Posterior cingulate gyrus (tissue), 11 donors: ENCODE measurements at places on chromosomes 1 and 21.

DNA sequence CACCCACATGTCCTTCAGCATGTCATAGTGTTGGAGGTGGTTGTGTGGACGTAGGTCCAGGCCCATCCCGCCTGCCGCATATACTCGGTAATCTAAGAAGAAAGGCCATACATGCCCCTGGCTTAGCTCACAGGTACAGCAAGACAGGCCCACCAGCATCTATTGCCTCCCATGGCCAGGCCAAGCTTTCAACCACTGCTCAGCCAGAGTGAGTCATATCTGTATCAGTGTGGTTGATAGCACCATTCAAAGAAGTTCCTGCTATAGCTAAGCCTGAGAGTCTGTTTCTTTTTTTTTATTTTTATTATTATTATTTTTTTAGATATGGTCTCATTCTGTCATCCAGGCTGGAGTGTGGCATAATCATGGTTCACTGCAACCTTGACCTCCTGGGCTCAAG lies 17.0 kb downstream of the KLHDC8A start:
- no peak for DNase-seq

DNA sequence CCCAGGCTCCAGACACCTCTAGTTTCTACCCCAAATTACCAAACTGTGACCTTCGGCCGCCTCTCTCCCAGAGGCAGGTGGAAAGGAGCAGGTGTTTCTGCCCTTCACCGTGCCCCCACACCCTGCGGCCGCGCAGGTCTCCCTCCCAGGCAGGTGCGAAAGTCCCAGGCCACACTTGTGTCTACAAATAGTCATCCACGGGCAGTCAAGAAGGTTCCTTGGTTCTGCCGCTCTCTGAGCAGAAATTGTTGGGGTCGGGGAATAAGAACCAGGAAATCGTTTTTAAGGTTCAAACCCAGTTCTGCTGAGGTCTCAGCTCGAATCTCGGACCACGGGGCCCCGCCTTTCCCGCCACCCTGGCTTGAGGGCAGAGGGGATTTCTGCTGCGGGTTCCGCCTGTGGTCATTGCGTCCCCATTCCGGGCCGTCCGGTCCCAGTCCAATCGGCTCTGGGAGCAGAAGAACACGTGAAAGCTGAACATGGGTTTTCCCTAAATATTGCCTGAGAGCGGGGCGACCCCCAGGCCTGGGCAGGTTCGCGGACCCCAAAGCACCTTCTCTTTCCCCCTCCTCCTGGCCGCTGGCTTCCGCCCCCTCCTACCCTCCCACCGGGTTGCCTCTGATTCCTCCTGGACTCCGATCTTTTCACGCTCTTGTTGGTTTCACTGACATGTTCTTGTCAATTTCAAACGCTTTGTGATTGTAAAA lies 1.2 kb upstream of the ATF3 start:
- DNase-seq: peak; percentile 31

GRCh38 chr1:176341656-176342055 lies 121.3 kb upstream of the PAPPA2 start:
- DNase-seq: no peak

DNA sequence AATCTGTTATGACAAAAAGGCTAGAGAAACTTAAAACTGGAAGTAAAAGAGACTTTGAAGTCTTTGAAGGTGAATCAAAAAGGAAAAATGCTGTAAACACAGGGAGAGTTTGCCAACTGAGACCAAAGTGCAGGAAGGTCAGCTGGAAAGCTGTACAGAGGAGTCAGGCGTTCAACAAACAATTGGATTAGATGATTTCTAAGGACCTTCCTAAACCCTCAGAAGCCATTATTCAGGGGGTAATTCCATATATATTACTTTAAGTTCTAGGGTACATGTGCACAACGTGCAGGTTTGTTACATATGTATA lies 156.8 kb downstream of the ZBTB18 start:
- DNase-seq: no peak

GRCh38 chr1:201513498-201514243 lies 6.7 kb upstream of the CSRP1 start:
- no peak for DNase-seq

DNA sequence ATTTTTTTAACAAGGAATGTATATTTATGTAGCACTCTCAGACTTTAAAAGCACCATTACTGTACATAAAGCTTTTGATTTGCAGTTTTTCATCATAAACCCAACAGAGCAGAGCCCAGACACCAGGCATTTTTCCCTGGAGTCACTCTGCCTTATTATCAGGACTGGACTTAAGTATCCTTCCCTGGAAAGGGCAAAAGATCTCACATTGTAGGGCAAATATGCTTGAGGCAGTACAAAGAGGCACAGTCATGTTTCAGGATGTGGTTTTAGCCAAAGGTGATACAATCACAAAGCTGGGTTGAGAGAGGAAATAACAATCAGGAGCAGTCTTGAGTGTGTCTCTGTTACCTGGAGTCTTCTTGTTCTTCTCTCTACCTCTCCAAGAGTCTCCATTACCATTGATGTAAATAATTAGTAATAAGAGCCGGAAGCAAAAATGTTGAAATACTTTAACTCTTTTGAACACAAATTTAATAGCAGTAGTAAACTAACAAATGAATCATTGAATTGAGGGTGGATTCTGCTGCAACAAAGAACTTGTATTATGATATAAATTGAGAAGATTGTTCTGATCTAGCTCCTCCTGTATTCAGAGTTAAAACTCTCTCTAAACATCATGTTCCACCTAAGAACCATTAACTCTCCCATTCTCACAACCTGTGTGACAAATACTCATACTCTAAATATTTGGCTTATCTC lies 160.5 kb downstream of the LTN1 start:
- DNase-seq: no peak

DNA sequence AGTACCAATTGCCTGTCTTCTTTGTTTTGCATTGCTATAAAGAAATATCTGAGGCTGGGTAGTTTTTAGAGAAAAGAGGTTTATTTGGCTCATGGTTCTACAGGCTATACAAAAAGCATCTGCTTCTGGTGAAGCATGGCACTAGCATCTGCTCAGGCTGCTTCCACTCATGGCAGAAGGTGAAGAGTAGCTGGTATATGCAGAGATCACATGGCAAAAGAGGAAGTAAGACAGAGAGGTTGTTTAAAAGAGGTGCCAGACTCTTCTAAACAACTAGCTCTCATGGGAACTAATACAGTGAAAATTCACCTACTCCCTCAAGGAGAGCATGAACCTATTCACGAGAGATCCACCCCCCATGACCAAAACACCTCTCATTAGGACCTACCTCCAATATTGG lies 56.7 kb upstream of the GUCA2B start:
- DNase-seq: no peak

GRCh38 chr1:117659550-117660270 lies 53.9 kb downstream of the TENT5C start:
- no peak for DNase-seq

GRCh38 chr1:226627924-226628611 lies 79.5 kb downstream of the STUM start:
- DNase-seq: peak; percentile 70

DNA sequence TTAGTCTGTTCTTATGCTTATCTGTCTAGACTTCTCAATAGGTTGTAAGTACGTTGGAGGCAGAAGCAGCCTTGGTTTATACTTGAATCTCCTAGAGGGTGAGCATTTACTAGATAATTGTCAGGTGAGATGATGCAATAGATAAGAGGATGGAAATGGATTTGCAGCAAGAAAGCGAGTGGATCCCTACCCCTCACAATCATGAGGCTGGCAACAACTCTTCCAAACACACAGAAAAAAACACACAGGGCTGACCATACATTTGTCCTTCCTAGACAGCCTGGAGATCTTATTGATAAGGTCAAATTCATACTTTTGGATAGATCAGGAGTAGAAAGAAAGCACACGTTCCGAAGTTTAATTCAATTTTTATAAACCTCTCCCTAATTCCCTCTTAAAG lies 481.4 kb upstream of the CAMK1G start:
- no peak for DNase-seq

DNA sequence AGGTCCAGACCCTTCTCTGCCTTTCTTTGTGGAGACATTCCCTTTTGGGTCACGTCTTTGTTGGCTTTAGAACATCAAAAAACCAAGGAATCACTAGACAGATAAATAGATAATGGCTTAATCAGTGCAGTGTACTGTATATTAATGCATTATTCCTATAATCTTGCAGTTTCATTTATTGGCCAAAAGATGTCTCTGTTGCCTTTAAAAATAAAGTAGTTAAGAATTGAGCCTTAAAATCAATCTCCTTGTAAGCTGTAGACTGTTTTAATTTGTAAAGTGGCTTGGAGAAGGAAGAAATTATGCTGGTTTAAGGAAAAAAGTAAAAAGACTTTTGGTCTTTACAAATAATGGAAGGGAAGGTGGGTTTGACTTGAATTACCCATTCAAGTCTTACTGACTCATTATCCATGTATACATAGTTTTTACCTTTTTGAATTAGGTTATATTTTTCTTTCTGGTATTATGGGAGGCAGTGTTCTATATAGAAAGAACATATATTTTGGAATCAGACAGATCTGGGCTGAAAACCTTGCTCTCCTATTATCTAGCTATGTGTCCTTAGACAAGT lies 84.6 kb downstream of the VPS13D start:
- DNase-seq: no peak

- DNase-seq: no peak
Measured at GRCh38 chr1:9069326-9070100, at the start of gene SLC2A5. SLC2A5 (minus strand) TSS chr1:9069635; CDS start chr1:9069536, 99 bp downstream.

DNA sequence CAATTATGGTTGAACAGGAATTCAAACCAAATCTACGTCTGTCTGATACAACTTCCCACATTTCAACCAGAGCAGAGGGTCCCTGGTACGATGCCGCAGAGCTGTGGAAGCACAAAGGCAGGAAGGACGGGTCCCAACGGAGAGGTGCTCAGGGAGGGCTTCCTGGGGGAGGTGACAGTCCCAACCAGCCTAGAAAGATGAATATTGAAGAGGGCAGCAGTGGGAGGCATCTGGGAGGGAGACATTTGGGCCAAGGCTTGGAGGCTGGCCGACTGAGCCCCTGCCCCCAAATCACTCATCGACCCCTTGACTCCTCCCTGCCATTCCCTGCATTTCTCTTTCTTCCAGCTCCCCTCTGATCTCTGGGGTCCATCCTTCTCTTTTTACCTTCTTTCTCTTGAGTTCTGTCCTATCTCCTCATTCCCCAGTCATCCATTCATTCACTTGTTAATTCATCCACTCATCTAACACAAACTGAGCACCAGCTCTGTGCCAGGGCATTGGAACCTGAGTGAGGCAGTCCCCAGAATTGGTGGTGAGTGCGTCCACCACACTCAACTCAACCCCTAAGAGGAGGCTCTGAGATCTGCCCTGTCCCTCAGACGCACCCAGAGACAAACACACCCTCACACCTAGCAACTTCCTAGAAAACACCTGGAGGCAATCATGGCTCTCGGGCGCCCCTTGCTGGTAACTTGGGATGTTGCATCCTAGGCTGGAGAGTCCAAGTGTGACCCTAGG lies 13.2 kb upstream of the CELA3B start:
- DNase-seq: peak; percentile 66

DNA sequence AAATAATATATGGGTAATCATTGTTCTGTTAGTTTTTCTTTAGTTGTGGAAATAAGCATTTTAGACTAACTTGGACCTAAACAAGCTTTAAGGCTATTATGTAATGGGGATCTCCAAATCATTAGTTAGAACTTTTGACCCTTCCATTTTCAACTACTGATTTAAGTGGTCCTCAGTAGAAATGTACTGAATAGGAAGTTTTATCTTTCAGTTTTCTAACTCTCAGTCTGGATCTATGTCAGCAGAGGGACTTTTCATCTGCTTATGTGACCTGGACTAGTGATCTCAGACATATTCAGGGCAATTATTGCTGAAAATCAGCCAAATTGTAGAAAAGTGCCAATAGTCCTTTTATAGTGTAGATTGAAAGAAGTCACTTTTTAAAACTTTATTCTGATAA lies 56.0 kb downstream of the SASS6 start:
- no peak for DNase-seq

GRCh38 chr1:221689138-221689537 lies 52.8 kb downstream of the DUSP10 start:
- no peak for DNase-seq

DNA sequence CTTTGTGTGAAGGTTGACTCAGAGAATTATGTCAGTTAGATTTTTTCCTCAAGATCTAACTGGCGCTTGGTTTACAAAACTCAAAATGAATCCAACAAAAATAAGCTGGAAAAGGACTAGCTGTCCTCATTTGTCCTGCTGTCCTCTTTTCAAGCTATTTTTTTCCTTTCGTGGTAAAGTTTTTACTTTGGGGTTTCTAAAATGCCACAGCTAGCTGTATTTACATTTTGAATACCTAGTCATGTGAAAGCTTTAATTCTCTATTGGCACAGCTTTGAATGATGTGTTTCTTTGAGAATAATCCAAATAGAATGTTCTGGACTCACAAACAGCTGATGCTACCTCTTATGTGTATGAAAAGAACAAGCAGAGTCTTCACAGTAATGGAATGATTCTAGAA lies 673.6 kb upstream of the NR5A2 start:
- no peak for DNase-seq

DNA sequence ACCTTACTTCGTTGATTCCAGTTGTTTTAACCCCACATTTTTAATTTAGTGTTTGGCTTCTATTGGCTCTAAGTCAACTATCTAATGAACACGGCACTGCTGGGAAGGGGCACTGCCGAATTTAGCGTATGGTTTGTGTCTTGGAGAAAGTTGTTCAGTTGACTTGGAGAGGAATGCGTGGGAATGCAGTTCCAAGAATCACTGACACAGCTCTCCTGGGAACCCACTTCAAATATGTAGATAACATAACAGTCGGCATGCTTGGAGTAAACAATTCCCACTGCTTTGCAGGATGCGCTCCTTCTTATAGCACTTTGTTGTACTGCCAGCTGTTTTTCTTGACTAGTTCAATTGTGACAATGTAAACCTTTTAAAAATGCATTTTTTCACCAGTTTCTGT lies 104.3 kb downstream of the RYR2 start:
- no peak for DNase-seq

- DNase-seq: no peak
Measured at GRCh38 chr1:247528812-247529474, 7.3 kb downstream of the OR2C3 start.

DNA sequence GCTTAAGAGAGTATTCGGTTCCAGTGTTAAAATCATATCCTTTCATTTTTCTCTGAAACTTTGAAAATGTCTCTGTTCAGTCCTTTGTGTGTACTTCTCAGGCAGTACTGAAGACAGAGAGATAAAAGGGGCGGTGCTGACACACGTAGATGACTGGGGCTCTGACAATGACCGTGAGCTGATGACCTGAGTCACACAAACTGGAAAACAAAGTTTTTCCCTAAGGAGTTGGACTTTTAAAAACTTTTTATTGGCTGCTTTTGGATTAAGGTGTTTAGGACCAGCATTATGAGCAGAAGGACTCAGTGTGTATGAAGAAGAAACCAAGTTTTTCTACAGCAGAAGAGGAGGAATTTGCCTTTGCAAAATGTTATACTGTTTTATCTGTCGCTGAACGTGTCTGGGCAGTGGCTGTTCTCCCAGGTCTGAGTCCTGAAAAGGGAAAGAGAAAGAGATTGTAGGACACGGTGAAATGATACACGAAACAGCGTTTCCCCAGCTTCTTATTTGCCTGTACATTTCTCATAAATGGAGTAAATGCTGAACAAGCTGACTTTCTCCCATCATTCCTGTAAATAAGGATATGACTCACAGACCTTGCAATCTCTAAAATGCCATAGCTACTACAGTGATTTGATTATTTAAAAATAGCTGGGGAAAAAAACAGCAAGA lies 51.5 kb downstream of the MAP3K7CL start:
- DNase-seq: no peak
